ENCODE measurements at places on chromosomes 6 and 20. TPM values are rescaled to one million over a fixed set of nuclear protein-coding genes. Genes with fewer than 3 reads are reported as not detected.

The SLC22A7 gene
- total RNA-seq: not detected

GRCh38 chr20:13469262-13469661 lies 169.5 kb downstream of the TASP1 start:
- no peak for DNase-seq

The ULBP2 gene
- not detected for total RNA-seq

The SCRT2 gene
- total RNA-seq: not detected

The FAM209B gene
- not detected for total RNA-seq

DNA sequence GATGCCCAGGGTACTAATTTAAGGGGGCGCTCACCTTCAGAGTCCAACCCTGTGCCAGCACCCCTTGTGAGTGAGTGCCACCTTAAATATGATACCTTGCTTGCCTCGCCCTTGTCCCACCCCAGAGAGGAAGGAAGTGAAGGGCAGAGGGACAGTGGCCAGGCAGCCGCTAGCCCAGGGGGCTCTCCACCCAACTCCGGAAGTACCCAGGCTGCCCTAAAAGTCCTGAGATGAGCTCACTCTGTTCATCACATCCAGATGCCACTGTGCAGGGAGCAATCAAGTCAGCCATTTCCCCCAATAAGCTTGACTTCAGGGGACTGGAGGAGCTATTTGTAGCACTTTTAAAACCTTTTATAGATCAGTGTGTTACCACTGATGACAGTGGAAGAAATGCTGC lies 25.0 kb upstream of the STX16 start:
- no peak for DNase-seq

DNA sequence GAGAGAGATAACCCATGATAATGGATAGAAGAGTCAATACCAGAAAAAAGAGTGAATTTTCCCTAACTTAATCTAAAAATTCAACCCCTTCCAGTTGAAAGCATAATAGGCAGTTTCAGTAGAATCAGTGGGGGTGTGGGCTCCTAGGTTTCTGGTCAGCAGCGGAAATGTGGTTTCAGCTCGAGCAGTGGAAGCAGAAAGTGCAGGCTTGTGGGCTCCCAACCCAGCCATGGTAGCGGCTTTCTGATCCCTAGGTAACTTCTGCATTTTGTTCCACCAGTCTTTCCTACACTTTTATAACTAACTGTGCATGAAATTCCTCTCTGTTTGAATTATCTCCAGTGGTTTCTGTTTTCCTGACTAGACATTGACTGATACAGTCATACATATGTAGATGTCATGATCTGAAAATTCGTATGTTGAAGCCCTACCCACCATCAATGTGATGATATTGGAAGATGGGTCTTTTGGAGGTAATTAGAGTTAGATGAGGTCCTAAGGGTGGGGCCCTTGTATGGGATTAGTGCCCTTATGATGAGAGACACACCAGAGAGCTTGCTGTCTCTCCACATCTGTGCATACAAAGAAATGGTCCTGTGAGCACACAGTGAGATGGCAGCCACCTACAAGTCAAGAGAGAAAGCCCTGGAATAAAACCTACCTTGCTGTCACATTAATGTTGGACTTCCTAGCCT lies 6.5 kb upstream of the DDO start:
- no peak for DNase-seq

GRCh38 chr20:15767999-15768741 lies 805.1 kb downstream of the KIF16B start:
- DNase-seq: no peak

DNA sequence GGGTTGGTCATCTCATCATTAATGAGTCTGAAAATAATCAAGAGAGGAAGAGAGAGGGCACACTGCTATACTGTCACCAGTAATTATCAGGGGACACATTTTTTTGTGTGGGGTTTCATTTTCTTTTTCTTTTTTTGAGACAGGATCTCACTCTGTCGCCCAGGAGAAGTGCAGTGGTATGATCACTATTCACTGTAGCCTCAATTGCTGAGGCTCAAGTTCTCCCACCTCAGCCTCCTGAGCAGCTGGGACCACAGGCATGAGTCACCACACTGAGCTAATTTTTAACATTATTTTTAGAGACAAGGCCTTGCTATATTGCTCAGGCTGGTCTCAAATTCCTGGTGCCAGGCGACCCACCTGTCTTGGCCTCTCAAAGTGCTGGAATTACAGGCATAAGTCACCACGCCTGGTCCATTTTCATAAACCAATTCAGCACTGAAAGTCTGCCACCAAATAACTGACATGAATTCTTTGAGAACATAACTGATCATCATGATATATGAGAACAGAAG lies 43.3 kb downstream of the EPHA7 start:
- no peak for DNase-seq

The NRSN1 gene
- not detected for total RNA-seq

GRCh38 chr20:2874456-2874855 lies 1.2 kb downstream of the PTPRA start:
- no peak for DNase-seq

GRCh38 chr6:74609871-74610270 lies 596.0 kb downstream of the COL12A1 start:
- no peak for DNase-seq

DNA sequence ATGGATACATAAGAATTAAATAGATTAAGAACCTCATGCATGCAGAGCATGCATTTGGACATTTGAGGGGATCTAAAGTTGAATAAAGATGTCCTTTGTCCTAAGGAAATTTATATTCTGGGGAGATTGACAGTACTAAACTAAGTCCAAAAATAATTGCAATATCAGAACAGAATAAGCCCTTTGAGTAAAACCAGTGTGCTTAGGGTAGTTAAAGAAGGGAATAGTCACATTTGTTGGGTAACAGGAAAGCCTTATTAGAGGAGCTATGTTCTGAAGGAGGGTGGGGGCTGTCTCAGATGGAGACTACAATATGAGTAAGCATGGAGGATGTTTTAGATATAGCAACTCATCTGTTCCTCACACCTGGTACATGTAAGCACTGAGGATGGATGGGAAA lies 35.8 kb downstream of the CDC5L start:
- no peak for DNase-seq

DNA sequence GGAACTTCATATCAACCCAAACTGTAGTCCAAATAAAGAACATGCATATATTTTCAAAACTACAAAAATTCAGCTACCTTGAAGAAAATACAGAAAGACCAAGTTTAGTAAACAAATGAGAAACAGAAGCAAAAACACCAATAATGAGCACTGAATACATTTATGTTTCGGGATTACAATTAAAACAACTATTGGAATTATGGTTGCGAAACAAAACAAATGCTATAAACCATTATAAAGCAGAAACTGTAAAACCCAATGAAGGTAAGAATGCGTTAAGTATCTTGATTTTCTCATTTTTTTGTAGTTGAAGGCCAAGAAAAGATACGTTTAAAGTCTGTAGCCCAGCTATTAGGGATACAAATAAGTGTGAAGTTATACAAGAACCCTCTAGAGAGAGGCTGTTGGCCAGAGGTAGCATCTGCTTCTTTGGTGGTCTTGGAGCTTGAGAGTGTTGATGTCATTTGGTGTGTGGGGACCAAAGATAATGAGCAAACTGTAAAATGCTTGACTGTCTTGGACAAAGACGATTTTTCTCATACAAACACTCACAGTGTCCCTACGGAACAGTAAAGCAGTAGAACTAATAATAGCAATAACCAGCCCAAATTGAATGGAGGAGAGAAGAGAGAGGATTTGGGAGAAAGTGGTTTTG lies 111.5 kb downstream of the PRND start:
- no peak for DNase-seq

DNA sequence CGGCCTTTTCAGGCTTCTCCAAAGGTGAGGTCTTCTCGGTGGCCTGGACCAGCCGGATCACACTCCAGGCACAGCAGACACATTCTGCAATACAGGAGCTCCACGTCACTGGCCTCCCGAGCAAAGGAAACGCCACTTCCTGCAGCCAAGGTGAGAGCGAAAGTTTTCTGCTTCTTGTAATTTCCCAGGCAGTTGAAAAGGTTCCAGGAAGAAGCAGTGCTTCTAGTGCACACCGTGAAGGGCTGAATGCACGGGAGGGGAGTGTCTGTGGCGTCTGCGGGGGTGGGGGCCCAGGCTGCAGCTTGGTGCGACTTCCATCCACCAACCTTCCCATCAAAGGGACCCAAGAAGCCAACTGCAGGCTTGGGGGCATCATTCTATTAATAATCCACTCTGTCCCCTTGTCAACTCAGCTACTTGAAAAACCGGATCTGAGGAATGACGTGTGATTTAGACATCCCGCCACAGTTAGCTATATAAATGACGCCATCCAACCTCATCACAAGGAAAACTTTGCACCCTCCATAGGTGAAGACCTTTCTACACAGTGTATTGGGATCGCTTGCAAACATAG lies 61.1 kb downstream of the NFATC2 start:
- DNase-seq: no peak

GRCh38 chr6:11908436-11909105 lies 103.5 kb upstream of the HIVEP1 start:
- no peak for DNase-seq

GRCh38 chr6:108564178-108564577 lies 3.5 kb downstream of the FOXO3 start:
- no peak for DNase-seq

- no peak for DNase-seq
These were observed 130.5 kb downstream of the ZFP64 start for GRCh38 chr20:52060794-52061714.

The MRPS18B gene
- total RNA-seq: 36.4 TPM

The MRAP2 gene
- 2.1 TPM for total RNA-seq

GRCh38 chr20:25220810-25221591 lies 25.5 kb downstream of the ENTPD6 start:
- no peak for DNase-seq

GRCh38 chr6:122918714-122919113 lies 77.3 kb upstream of the CLVS2 start:
- no peak for DNase-seq

- no peak for DNase-seq
These were observed 211.0 kb downstream of the LRFN2 start for GRCh38 chr6:40376113-40376650.

The MLN gene
- not detected for total RNA-seq

DNA sequence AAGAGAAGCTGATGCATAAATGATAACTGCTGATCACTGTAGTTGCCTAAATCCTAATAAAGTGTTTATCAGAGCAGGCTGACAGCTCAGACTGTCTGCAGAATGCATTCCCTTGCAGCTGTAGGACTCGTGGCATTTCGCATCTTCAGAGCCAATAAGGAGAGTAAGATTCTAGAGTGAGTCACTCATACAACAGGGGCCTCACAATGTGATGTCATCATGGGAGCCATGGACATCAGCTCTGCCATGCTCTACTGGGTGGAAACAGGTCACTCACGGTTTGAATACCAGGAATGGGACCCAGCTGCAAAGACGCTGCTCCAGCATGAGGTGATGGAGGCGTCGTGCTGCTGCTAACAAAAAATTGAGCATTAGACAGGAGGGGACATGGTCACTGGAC lies 7.4 kb downstream of the FAM209B start:
- DNase-seq: no peak

The VWA7 gene
- 24.1 TPM for total RNA-seq

- no peak for DNase-seq
These were observed 253.2 kb downstream of the SOX4 start for GRCh38 chr6:21846541-21847451.

DNA sequence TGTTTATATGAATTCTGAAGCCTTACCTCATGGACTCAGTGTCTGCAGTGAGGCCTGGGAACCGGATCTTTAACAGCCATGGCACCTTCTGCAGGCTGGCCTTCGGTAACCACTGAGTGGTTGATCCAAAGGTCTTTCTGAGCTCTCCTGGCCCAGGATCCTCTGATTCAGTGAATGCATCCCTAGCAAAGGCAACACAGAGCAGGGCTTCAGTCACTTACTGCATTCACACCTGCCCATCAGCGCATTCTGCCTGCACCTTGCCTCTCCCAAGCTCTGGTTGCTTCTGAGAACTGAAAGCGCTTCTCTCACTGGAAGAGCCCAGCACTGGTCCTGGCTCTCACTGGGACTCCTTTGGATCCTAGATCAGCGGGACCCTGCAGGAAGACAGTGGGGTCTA lies 8.4 kb upstream of the CST9 start:
- no peak for DNase-seq

DNA sequence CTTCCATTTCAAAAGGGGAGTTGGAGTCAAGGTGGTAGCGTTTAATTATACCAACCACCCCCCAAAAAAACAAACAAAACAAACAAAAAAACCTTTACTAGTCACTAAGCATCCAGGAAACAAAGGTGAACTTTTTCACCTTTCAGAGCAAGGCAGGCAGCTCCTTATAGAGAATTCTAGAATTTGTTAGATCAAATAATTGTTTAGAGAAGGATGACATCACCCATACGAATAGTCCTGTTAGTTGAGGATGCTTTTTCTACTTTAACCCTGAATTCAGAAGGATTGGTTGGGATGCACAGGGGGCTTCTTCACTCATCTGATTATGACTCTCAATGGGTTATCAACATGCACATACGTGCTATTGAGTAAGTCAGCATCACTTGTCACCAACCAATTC lies 44.3 kb downstream of the GNAS start:
- no peak for DNase-seq

GRCh38 chr20:22663528-22664025 lies 79.2 kb upstream of the FOXA2 start:
- no peak for DNase-seq
